ENCODE measurements at places on chromosomes 1 and 21.

- DNase-seq = no peak
- peak overlapping the region; percentile 65 for H3K4me3 ChIP-seq
- H3K4me1 ChIP-seq = peaks cover 15% of the 10 kb centered on the region
- no peak overlapping the region for H3K27ac ChIP-seq
Measured at GRCh38 chr1:107479865-107480350, 339.1 kb downstream of the NTNG1 start.

- no peak for DNase-seq
- no peaks in the 10 kb centered on the region for H3K4me1 ChIP-seq
- H3K4me3 ChIP-seq = no peak overlapping the region
- H3K27me3 ChIP-seq = no peaks in the 10 kb centered on the region
- no peak overlapping the region for H3K27ac ChIP-seq
Measured at GRCh38 chr1:164637461-164638375, 78.7 kb downstream of the PBX1 start.

- H3K4me1 ChIP-seq = no peaks in the 10 kb centered on the region
- DNase-seq = no peak
- H3K27ac ChIP-seq = no peak overlapping the region
- H3K4me3 ChIP-seq = no peak overlapping the region
- H3K27me3 ChIP-seq = no peaks in the 10 kb centered on the region
- H3K36me3 ChIP-seq = no peaks in the 10 kb centered on the region
Measured at GRCh38 chr1:78171736-78172590, 126.2 kb downstream of the GIPC2 start.

GRCh38 chr1:36253161-36253862 lies 29.1 kb downstream of the THRAP3 start:
- DNase-seq = no peak
- H3K4me1 ChIP-seq = peaks cover 42% of the 10 kb centered on the region
- H3K36me3 ChIP-seq = peaks cover 36% of the 10 kb centered on the region
- H3K27me3 ChIP-seq = no peaks in the 10 kb centered on the region

- no peak overlapping the region for H3K27ac ChIP-seq
- H3K27me3 ChIP-seq = no peaks in the 10 kb centered on the region
- peaks cover 8% of the 10 kb centered on the region for H3K4me1 ChIP-seq
- no peak for DNase-seq
- H3K4me3 ChIP-seq = no peak overlapping the region
Measured at GRCh38 chr1:14759843-14760242, 161.4 kb downstream of the KAZN start.

GRCh38 chr1:156177919-156178654 lies 15.8 kb upstream of the SLC25A44 start:
- peak overlapping the region; percentile 60 for H3K27ac ChIP-seq
- H3K36me3 ChIP-seq = peaks cover 53% of the 10 kb centered on the region
- DNase-seq = no peak
- peaks cover 19% of the 10 kb centered on the region for H3K4me1 ChIP-seq
- H3K27me3 ChIP-seq = no peaks in the 10 kb centered on the region
- no peak overlapping the region for H3K4me3 ChIP-seq

GRCh38 chr1:42797414-42797813 lies 12.6 kb downstream of the TMEM269 start:
- H3K4me1 ChIP-seq = no peaks in the 10 kb centered on the region
- no peak overlapping the region for H3K4me3 ChIP-seq
- no peaks in the 10 kb centered on the region for H3K36me3 ChIP-seq
- H3K27me3 ChIP-seq = no peaks in the 10 kb centered on the region

- DNase-seq = no peak
- no peaks in the 10 kb centered on the region for H3K36me3 ChIP-seq
- no peaks in the 10 kb centered on the region for H3K4me1 ChIP-seq
Measured at GRCh38 chr1:68625624-68626023, 128.7 kb upstream of the DEPDC1 start.

- no peak overlapping the region for H3K27ac ChIP-seq
- no peaks in the 10 kb centered on the region for H3K27me3 ChIP-seq
- no peak for DNase-seq
- H3K4me3 ChIP-seq = no peak overlapping the region
- peaks cover 5% of the 10 kb centered on the region for H3K4me1 ChIP-seq
Measured at GRCh38 chr1:23505851-23506250, 21.9 kb upstream of the ASAP3 start.

- DNase-seq = no peak
- H3K27ac ChIP-seq = no peak overlapping the region
- H3K4me1 ChIP-seq = peaks cover 6% of the 10 kb centered on the region
- H3K4me3 ChIP-seq = no peak overlapping the region
- no peaks in the 10 kb centered on the region for H3K36me3 ChIP-seq
Measured at GRCh38 chr21:33122507-33122906, 52.6 kb downstream of the OLIG1 start.

GRCh38 chr1:67135354-67135753 lies 584 bp upstream of the C1orf141 start:
- peaks cover 7% of the 10 kb centered on the region for H3K4me1 ChIP-seq
- H3K4me3 ChIP-seq = no peak overlapping the region
- H3K27me3 ChIP-seq = peaks cover 9% of the 10 kb centered on the region
- H3K27ac ChIP-seq = no peak overlapping the region
- H3K36me3 ChIP-seq = peaks cover 4% of the 10 kb centered on the region

DNA sequence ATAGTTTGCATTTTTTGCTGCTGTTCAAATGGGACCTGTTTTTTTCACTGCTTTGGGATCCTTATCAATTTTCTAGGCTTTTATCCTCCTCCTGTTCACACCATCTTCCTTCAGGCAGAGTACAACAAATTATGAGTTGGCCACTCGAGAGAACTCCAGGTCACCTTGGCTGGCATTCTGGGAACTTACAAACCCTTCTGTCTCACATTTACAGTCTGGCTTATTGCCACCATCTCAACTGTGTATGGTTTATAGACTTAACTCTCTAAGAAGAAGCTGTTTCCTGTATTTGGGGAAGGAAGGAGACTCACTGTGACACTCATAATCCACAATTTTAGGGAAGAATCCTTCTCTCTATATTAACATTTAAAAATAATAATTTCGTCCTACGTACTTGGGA lies 5.4 kb upstream of the ZNF691 start:
- H3K4me3 ChIP-seq = no peak overlapping the region
- H3K27me3 ChIP-seq = no peaks in the 10 kb centered on the region
- H3K36me3 ChIP-seq = peaks cover 5% of the 10 kb centered on the region
- no peak overlapping the region for H3K27ac ChIP-seq
- H3K4me1 ChIP-seq = peaks cover 15% of the 10 kb centered on the region
- DNase-seq = no peak

- peak overlapping the region; percentile 72 for H3K4me3 ChIP-seq
- H3K27me3 ChIP-seq = peaks cover 12% of the 10 kb centered on the region
- H3K27ac ChIP-seq = peak overlapping the region; percentile 89
- peaks cover 22% of the 10 kb centered on the region for H3K4me1 ChIP-seq
Measured at GRCh38 chr1:35576061-35576765, 3.1 kb downstream of the TFAP2E start.

- H3K36me3 ChIP-seq = peaks cover 43% of the 10 kb centered on the region
- DNase-seq = no peak
- H3K4me3 ChIP-seq = peak overlapping the region; percentile 88
- no peaks in the 10 kb centered on the region for H3K27me3 ChIP-seq
- peaks cover 54% of the 10 kb centered on the region for H3K4me1 ChIP-seq
Measured at GRCh38 chr1:28517649-28517999, 11.8 kb downstream of the RCC1 start.

- H3K27me3 ChIP-seq = no peaks in the 10 kb centered on the region
- H3K36me3 ChIP-seq = no peaks in the 10 kb centered on the region
- no peak overlapping the region for H3K4me3 ChIP-seq
- no peak overlapping the region for H3K27ac ChIP-seq
- no peak for DNase-seq
- H3K4me1 ChIP-seq = no peaks in the 10 kb centered on the region
Measured at GRCh38 chr1:240797050-240797449, 185.1 kb upstream of the GREM2 start.

GRCh38 chr1:32376199-32376598 lies 13.9 kb downstream of the TSSK3 start:
- H3K27ac ChIP-seq = no peak overlapping the region
- no peaks in the 10 kb centered on the region for H3K27me3 ChIP-seq
- DNase-seq = no peak
- no peak overlapping the region for H3K4me3 ChIP-seq
- peaks cover 29% of the 10 kb centered on the region for H3K4me1 ChIP-seq

DNA sequence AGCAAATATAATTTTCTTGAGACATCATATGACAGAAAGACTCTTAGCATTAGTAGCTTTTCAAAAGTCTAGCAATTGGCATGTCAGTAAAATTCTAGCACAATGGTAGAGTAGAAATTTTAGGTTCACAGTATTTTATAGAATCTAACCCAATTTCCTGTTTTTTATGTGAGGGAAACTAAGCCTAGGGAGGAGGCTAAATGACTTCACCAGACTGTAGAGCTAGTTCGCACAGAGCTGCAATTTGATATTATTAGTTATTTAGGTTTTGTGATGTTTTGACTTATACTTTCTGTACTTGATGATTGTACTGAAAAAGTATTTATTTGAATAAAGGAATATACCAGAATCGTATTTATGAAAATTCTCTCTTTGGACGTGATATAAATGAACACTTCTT lies 68.5 kb downstream of the CACHD1 start:
- H3K36me3 ChIP-seq = no peaks in the 10 kb centered on the region
- no peak overlapping the region for H3K27ac ChIP-seq

DNA sequence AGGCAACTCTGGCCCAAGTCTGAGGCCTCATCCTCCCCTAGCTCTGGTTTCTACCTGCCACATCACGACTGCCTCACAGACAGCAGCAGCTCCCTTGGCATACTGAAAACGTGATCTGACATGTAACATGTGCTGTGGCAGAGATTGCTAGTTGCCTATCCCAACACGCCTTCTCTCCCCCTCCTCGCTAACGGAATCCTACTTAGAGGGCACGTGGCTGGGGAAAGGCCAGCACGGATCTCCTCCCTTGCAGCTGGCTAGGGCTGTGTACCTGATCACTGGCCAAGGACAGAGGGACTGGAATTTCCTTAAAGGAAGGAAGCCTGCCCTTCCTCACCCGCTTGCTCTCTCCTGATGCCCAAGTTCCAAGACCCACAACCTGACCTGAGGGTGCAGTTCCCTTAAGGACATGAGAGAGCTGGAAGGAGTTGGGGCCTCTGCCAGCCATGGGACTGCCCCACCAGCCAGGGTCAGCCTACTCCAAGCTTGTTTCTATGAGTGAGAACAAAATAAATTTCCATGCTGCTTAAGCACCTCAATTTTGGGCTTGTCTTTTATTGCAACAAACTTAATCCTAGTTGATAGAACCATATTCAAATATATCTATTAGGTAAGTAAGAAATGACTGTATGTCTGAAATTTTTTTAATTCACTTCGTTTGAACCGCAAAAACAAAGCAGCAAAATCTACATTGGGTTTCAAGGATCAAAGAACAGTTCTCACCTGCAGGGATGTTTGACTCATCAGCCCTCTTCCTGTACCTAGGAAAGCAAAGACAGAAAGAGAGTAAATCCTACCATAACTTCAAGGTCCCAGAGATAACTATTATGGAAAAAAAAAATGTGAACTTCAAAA lies 7.2 kb downstream of the SETD4 start:
- H3K4me1 ChIP-seq = peaks cover 10% of the 10 kb centered on the region
- H3K27ac ChIP-seq = no peak overlapping the region
- peaks cover 45% of the 10 kb centered on the region for H3K36me3 ChIP-seq
- no peaks in the 10 kb centered on the region for H3K27me3 ChIP-seq
- no peak for DNase-seq
- no peak overlapping the region for H3K4me3 ChIP-seq

DNA sequence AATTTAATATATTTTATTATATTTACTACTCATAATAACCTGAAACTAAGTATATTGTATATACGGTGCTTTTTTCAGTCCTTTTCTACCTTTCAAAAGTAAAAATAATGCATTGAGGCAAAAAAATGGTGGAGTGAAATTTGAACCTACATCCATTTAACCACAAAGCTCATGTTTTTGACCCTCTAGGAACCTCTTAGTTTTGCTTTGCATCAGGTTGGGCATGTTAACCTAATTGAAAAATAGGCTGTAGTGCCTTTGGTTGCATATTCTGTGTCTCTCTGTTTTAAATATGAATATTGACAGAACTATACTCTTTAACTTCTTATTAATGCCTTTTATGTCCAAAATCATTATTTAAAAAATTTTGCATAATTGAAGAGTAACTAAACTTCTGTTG lies 3.8 kb downstream of the SGIP1 start:
- H3K27ac ChIP-seq = no peak overlapping the region
- peaks cover 20% of the 10 kb centered on the region for H3K27me3 ChIP-seq
- H3K4me1 ChIP-seq = peaks cover 18% of the 10 kb centered on the region
- no peak overlapping the region for H3K4me3 ChIP-seq
- no peaks in the 10 kb centered on the region for H3K36me3 ChIP-seq

GRCh38 chr1:8863794-8864233 lies 14.7 kb downstream of the ENO1 start:
- peaks cover 47% of the 10 kb centered on the region for H3K4me1 ChIP-seq
- no peak overlapping the region for H3K4me3 ChIP-seq
- no peak for DNase-seq
- peaks cover 67% of the 10 kb centered on the region for H3K36me3 ChIP-seq
- peak overlapping the region; percentile 70 for H3K27ac ChIP-seq
- H3K27me3 ChIP-seq = no peaks in the 10 kb centered on the region

DNA sequence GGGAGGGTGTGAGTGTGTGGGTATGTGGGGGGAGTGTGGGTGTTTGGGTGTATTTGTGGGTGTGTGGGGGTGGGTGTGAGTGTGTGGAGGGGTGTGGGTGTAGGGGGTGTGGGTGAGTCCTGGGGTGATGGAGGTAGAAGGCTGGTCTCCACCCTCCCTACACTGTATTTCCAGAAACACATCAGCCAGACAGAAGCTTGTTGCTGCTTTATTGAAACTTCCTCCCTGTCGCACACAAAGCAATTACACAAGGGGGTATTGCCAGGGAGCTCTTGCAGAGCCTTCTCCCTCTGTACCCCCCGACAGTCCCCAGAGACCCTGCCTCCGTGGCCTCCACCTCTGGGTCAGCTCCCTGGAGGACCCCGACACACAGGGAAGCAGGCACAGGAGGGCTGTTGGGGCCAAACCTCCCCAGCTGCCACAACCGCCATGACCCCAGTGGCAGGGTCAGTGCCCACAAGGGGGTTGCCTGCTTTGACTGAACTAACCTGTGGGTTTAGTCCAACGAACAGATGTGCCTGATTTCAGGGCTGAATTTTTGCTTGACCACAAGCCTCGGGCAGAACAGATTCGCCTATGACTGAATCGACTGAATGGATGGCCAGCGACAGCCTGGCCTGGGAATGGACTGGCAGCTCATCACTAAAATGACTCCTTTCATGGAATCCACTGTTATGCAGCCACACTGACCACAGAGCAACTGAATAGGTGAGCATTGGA lies 9.1 kb upstream of the MATN1 start:
- no peaks in the 10 kb centered on the region for H3K27me3 ChIP-seq
- peaks cover 82% of the 10 kb centered on the region for H3K4me1 ChIP-seq
- H3K27ac ChIP-seq = peak overlapping the region; percentile 94
- peaks cover 58% of the 10 kb centered on the region for H3K36me3 ChIP-seq

DNA sequence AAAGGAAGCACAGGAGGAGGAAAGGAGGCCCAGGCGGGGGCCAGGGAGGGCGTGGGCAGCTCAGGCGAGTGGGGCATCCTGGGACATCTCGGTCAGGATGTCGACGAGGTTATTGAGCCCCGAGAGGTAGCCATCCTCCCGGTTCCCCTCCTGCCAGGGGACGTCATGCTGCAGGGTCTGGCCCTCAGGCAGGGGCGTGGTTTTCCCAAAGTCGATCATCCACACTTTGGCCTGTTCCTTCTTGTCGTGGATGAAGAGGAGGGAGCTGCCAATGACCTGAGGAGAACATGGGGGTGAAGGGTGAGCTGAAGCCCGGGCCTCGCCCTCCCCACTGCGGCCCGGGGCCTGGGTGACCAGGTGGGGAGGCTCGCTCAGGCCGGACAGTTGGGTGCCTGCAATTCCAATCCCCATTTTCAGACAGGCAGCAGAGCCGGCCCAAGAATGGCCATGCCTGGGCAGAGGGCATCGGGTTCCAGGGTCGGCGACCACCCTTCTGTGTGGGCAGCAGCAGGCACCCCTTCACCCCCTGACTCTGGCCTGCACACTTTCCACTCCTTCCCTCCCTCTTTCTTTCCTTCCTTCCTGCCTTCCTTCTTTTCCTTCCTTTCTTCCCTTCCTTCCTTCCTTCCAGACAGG lies 86.2 kb downstream of the STUM start:
- H3K27ac ChIP-seq = peak overlapping the region; percentile 98
- H3K4me1 ChIP-seq = peaks cover 55% of the 10 kb centered on the region
- H3K27me3 ChIP-seq = no peaks in the 10 kb centered on the region
- H3K36me3 ChIP-seq = peaks cover 83% of the 10 kb centered on the region
- no peak for DNase-seq
